ENCODE measurements at places on chromosomes 1 and 21.

DNA sequence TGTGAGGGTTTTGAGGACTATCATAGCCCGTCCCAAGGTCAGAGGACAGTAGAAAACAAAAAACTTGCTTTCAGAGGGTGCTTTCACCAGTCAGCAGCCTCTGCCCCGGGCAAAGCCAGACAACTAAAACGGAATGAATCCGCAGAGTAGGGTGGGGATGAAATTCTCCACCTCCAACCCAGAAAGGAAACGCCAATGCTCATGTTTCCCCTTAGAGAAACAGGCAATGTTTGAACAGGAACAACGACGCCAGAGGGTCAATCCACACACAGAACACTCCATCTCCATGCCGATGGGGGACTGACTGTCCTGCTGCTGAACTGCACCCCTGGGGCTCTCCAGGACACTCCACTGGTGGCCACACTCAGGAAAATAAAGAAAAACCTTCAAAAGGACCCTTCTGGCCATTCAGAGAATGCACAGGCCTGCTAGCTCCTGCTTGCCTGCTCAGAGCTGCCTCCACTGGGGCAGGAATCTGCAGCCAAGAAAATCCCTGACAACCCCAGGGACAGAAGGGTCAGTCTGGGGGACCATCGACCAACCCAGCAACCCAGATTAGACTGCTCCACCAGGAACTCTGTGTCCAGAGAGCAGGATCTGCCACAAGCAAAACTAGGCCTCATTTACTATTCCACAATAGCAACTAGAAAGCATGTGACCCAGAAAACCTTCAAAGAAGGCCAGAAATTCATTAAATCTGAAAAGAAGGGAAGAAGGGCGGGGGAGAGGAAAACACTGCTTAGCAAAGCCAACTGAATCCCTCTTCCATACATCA lies 116.0 kb downstream of the TOMM20 start:
- peak; percentile 72 for DNase-seq

DNA sequence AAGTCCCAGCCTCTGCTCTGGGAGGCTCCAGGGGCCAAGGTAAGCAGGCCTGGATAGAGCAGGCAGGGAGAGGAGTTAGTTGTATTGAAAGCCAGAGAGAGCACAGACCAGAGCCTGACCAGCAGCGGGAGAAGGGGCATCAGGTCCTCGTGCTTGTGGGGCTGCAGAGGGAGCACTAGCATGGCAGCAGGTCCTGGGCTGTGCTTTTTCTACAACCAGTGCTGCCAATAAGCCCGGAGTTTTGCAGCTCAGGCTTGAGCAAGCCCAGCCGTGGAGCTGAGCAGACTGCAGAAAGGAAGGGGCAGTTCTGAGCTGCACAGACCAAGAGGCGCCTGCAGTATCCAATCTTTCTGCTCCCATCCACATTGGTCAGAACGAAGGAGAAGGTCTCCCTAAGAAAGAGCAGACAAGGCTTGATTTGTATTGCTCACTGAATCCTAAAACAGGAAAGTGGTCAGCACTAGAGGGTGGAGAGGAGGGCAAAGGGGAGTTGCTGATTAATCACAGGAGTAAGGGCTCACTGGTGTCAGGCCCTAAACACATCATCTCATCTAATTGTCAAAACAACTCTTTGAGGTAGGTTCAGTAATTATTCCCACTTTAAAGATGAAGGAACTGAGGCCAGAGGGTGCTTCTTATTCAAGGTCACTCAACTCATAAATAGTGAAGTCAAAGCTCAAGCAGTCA lies 2.7 kb downstream of the DENND2D start:
- DNase-seq, result no peak

DNA sequence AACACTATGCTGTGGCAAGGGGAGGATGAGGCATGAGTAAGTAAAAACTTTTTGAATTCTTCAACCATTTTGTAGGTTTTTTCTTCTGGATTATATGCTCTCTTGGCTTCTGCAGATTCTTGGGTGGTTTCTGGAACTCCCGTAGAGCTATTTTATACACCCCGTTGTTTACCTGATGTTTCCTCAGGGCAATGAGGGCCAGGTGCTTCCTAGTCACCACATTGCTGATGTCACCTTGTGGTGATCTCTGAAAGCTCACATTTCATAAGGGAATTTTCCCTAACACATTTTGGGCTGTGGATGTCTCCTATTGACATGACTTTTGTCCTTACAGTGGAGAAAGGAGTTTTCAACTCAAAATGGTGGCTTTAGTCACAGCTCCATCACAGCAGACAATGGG lies 356.6 kb downstream of the PLA2G4A start:
- DNase-seq, result no peak

DNA sequence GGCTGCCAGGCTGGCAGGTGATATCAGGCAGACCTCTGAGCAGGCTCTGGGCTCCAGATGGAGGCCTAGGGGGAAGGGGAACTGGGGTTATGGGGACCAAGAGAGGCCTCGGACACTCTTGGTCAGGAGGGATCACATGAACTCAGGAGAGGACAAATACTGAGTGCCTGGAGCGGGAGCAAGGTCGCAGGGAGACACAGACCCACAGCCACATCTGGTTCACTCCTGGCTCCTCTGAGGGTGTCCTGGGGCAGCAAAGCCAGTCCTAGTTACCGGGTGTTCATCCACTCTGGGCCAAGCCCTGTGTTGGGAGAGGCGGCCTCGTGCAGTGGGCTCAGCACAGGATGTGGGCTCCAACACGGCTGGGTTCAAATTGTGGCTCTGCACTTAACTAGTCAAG lies 239.0 kb downstream of the PTPRU start:
- DNase-seq, result no peak

DNA sequence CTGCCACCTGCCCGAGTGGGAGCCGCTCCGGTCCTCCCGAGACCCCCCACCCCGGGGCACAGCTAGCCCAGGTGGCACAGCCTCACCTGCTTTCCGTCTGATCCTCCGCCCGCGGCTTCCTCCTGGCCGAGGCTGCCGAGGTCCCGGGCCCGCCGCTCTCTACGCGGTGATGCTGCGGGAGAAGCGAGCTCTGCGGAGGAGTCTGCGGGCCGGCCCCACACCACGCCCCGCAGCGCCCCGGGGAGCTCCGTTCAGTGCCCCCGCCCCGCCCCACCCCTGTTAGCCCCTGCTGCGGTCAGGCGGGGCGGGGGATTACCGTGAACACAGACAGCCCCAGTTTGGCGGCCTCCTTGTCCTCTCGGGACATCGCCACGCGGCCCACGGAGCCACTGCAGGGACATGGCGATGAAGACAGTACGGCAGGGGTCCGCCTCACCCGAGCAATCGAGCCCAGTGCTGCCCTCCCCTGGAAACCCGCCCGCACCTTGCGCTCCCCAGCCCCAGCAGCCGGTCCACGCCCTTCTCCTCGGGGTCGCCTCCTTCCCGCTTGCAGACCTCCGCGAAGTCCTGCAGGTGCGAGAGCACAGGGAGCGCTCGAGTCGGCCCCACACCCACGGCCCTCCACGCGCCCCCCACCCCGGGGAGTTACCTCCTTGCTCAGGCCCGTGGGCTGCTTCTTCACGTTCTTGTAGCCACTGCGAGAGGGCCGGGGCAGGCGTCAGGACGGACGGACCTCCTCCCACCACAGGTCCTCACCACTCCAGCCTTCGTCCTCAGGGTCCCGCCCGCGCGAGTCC lies 933 bp downstream of the C1orf35 start:
- no peak for DNase-seq

DNA sequence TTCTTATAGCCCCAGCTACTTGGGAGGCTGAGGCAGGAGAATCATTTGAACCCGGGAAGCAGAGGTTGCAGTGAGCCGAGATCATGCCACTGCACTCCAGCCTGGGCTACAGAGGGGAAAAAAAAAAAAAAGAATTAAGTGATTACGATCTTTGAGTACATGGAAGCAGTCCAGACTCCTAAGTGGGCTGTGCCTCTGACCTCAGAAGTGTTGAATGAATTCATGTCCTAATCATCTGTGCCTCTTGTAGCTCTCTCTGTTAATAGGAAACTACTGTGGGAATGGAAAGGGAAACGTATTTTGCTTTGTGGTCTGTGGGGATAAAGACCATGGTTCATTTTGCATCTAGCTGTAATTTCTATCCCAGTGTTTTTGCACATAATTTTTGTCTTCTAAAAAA lies 8.4 kb upstream of the IVNS1ABP start:
- no peak for DNase-seq

- peak; percentile 31 for DNase-seq
Measured at GRCh38 chr21:15062606-15062965, 2.2 kb downstream of the NRIP1 start.
